ENCODE measurements at places on chromosomes 4 and X. TPM values are rescaled to one million over a fixed set of nuclear protein-coding genes. Genes with fewer than 3 reads are reported as not detected.
A peak's percentile ranks its signal among the peaks of the same experiment; 100 is the strongest.

- no peak for DNase-seq
These were observed 195.2 kb upstream of the STK26 start for GRCh38 chrX:131827935-131828334.

- no peak for DNase-seq
These were observed 697.1 kb downstream of the GRID2 start for GRCh38 chr4:93000910-93001309.

- no peak for DNase-seq
These were observed 31.1 kb upstream of the PDLIM3 start for GRCh38 chr4:185566425-185566824.

DNA sequence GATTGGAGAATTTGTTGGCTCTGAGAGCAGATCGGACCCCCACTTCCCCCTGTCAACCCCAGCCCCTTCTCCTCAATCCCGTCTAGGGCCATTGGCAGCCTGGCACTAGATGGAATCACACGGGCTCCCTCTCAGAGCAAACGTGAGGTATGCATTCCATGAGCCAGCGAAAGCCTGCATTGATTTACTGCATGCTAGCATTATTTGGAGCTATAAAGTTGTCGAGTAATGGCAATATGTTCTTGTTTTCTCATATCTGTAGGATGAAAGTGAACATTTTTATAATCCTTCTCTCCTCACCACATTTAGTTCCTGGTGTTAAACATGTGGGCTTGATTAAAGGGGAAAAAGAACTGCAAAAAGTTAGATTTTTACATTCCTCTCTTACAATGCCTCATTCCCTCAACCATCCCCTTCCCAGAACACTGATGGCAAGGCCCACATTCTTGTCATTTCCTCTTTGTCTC is 159.2 kb downstream of the SPRY1 start:
- DNase-seq: no peak

DNA sequence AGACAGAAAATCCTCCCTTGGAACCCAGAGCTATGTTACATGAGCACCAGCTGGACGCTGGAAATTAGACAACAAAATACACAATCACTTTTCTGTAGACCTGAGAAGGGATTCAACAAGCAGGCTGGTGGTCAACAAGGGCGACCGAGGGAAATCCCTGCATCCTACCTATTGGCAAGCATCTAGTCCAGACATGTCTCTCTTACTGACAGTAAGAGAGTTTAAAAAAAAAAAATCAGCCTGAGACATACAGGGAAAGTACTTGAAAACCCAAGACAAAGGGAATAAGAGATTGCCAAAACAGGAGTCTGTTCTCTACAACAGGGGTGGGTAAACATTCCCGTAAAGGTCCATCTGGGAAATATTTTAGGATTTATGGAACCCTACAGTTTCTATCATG is 108.0 kb downstream of the KDR start:
- no peak for DNase-seq

DNA sequence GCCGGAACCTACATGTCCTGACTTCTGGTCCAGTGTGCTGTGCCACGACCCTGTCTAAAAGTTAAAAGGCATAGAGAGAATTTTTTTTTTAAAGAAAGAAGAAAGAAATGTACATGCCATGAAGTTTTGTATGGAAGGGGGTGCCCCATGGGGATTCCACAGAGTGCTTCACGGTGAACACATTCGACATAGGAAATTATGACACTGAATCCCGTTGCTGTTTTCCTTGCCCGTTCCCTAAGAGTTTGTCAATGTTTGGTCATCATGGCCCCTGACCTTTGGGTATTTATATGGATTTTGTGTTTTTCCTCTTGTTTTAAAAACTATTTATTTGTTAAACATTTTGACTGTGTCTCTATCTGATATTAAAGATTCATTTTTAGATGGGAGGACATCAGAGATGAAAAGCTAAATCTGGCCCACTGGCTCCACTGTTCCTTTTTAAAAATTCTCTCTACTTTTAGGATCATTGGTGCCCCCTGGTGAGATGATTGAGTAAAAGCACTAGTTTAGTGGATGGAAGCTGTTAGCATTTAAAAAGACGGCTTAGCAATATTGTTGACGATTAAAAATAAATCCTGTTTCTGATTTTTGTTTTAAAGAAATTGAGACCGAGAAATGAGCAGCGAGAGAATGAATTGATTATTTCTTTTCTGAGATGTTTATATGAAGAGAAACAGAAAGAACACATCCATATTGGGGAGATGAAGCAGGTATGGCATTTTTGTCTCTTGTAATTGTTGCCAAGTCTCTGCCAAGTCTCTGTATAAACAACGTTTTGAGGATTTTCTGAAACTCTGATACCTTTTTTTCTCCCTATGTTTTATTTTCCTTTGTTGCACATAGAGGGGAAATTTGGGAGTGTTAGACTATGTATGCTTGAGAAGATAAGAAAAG is 75.0 kb downstream of the PTTG2 start:
- DNase-seq: peak; percentile 54

GRCh38 chr4:73576381-73576780 is 43.9 kb downstream of the RASSF6 start:
- no peak for DNase-seq

Gene IL1RAPL1
- polyA plus RNA-seq: 1.5 TPM

Gene CORIN
- not detected for polyA plus RNA-seq

Gene SHOX
- polyA plus RNA-seq: 0.59 TPM
